IMR-90 (cell line): ENCODE measurements at places on chromosomes 3 and 15. TPM values are rescaled to one million over a fixed set of nuclear protein-coding genes. Genes with fewer than 3 reads are reported as not detected.

GOLGA8S gene
- 0.01 and 0.03 TPM in 2 replicates for polyA plus RNA-seq

GPR27 gene
- not detected in 2 replicates for polyA plus RNA-seq

DNA sequence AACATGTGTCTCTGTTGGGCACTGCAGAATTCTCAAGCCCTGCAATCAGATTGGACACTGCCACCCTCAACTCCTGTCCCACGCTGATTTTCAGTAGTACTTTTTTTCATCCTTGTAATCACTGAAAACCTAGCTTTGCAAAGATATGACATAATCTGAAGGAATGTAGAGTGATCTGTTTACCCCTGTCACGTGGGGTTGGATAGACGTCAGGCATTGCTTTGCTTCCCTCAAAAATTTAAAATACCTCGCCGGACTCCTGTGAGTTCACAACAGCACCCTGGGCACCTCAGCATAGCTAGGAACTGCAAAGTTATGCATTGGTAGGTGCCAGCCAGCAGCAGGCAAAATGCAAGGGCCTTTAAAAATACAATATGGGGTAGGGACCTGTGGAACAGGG, 71.1 kb upstream of the OXTR start:
- no peak overlapping the region for H3K27ac ChIP-seq
- H3K36me3 ChIP-seq, result no peaks in the 10 kb centered on the region
- no peak overlapping the region for H3K4me3 ChIP-seq
- peak; percentile 89 for DNase-seq
- no peaks in the 10 kb centered on the region for H3K27me3 ChIP-seq
- peaks cover 7% of the 10 kb centered on the region for H3K4me1 ChIP-seq

LSM3 gene
- 10.0 and 11.5 TPM in 2 replicates for polyA plus RNA-seq

ST8SIA2 gene
- polyA plus RNA-seq, result not detected in 2 replicates

DNA sequence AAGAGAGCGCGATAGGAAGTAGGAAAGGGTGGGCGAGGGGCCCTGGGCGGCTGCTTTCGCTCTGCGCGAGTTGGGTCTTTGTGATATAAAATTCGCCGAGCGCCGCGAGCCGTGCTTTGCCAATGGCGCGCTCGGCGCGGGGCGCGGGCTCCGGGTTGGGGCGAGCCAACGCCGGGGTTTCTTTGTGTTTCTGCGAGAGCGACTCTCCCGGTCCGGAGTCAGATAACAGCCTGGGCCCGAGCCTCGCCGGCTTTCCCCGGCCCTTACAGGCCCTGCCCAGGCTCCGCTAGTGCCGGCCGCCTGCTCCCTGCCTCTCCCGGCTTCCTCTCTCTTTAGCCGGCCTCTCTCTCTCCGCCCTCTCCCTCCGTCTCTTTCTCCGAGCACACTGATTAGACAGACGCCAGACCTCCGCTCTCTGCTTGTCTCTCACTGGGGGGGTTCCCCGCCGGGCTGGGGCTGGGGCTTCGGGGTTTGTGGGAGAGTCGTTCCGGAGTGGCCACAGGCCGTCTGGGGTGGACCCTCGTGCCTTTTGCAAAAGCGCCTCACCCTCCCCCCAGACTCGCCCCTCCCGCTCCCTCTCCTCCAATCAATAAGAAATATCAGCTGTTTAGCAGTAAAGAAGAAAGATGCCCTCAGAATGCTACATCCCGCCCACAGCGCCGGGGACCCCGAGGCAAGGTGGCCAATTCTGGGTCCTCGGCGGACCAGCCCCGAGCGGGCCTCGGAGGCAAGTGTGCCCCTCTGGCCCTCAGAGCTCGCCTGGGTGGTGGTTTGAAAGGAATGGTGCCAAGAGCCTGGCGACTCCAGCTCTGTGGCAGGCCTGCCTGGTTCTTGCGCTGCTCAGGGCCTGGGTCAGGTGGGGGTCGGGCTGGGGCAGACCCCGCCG, 2.9 kb downstream of the NR2F2 start:
- peaks cover 3% of the 10 kb centered on the region for H3K4me1 ChIP-seq
- peak overlapping the region; percentile 98 for H3K27ac ChIP-seq
- H3K27me3 ChIP-seq, result no peaks in the 10 kb centered on the region
- no peak for DNase-seq

- H3K27ac ChIP-seq, result no peak overlapping the region
- no peak for DNase-seq
Measured at GRCh38 chr3:14457999-14458398, 55.6 kb downstream of the SLC6A6 start.

DNA sequence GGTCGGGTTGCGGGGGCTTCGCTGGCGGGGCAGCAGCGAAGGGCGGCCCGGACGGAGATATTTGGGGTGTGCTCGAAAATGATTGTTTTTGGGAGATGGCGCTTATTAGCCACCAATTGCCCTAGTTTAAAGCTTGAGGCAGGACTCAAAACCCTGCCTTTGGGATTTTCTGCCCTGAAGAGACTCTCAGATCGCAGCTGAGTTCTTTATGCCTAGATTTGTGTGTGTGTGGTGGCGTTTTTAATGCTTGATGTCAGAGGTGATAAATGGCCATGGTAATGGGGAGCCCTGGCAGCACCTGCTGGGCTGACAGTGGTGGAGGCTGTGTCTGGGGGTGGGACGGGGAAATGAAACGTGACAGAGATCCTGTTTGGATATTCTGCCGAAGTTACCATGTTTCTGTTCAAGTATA, 604 bp downstream of the KCTD6 start:
- DNase-seq, result no peak
- peaks cover 9% of the 10 kb centered on the region for H3K4me1 ChIP-seq
- H3K4me3 ChIP-seq, result peak overlapping the region; percentile 89
- no peaks in the 10 kb centered on the region for H3K36me3 ChIP-seq
- H3K27ac ChIP-seq, result peak overlapping the region; percentile 30; the same call in 1 of the 2 replicates
- no peaks in the 10 kb centered on the region for H3K27me3 ChIP-seq

THRB gene
- polyA plus RNA-seq, result not detected in 2 replicates

DNA sequence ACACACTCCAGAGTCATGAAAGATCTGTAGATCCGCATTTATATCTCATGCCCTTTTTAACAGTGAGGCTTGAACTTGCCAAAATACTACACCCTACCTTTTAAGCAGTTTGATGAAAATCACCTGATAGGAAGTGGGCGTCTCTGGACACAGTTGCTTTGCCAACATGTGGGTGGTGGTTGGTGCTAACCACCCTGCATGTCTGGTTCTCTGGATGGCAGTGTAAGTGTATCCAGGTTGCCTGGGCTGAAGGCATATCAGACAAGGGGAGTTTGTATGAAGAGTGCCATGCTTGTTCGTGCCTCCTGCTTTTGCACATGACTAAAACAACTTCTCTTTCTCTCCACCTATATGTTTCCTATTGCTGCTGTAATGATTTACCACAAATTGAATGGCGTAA, 159.6 kb downstream of the GHSR start:
- H3K4me3 ChIP-seq, result no peak overlapping the region
- DNase-seq, result no peak
- peaks cover 13% of the 10 kb centered on the region for H3K4me1 ChIP-seq
- no peak overlapping the region for H3K27ac ChIP-seq
- H3K36me3 ChIP-seq, result peaks cover 38% of the 10 kb centered on the region
